ENCODE measurements at places on chromosomes 7 and 10.

GRCh38 chr7:26328498-26329390 is 37.1 kb downstream of the SNX10 start:
- DNase-seq = no peak

DNA sequence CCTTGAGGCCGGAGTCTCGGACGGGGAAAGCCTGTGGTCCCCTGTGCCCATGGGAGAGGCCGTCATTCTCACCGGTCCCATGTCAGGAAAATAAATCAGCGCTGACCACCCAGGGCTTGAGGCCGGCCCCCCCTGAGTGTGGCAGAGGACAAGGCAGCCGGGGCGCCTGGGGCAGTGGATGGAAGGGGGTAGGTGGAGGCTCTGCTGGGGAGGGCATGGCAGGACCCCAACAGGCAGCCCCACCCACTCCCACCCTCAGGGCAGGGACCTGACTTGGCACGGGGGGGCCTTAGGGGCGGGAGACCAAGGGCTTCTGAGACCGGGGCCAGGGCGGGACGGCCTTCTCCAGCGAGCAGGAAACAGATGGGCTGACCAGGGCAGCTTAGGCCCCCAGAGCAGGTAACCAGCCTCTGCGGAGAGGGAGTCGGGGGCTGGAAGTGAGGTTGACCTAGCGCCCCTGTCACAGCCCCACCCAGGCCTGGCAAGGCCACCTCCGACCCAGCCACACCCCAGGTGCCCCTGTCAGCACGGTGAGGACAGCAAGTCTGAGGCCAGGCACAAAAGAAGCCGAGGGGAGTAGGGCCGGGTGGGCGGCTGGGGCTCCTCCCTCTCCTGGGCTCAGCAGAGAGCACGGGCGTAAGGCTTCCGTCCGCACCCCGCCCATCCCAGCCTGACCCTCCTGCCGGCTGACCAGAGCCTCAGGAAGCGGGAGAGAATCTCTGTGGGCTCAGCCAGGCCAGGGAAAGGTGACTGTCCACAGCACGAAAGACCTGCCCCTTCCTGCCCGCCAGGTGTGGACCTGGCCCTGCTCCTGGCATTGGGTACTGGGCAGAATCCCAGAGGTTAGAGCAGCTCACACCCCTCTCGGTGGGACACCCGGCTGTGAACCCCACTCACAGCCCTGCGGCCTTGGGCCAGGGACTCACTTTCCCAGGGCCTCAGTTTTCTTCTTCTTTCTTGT is 87.4 kb downstream of the FOXL3 start:
- DNase-seq = no peak

DNA sequence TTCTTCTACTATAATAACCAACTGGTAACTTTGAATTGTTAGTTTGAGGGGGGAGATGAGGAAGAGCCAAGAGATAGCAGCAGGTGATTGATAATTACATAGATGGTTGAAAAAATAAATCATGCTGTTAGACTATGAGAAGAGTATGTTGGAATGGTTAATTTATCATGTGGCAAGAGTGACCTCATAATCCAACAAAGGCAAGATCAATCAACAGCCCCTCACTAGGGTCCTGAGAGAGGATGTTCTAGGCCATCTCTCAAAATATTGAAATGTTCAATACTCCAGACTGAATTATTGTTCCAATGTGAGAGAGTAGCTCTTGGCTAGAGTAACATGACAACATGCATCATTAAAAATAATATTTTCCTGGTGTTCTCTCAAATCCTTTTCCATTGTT is 67.9 kb downstream of the ADD3 start:
- DNase-seq = no peak

GRCh38 chr7:108836256-108836655 is 266.6 kb downstream of the DNAJB9 start:
- no peak for DNase-seq

DNA sequence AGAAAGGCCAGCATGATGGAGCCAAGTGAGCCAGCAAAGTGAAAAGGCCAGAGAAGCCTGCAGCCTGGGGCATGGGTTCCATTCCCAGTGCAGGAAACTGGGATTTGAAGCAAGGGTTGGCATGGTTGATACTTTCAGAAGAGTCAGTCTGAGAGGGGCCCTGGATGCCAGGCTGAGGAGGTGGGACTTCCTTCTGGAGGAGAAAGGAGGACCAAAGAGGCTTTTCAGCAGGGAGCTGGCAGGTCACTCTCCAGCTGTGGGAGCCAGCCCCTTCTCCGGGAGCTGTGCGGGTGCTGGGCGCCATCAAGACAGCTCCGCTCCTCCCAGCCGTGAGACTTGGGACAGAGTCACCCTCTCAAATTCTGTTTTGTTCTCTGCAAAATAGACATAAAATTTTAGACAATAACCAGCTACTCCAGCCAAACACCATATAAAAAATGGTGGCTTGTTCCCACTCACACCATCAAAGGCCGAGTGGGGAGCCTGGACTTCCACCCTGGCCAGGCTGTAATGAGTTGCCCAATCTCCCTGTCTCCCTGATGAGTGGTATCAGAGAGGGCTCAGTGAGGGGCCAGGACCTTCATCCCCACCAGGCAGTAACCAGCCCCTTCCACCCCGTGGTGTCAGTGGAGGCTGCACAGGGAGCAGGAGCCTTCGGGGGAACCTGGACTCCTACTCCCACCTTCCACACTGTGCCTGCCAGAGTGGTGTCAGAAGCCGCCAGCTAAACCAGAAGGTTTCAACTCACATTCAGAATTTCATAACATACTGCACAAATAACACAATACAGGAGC is 133.6 kb upstream of the RET start:
- no peak for DNase-seq

DNA sequence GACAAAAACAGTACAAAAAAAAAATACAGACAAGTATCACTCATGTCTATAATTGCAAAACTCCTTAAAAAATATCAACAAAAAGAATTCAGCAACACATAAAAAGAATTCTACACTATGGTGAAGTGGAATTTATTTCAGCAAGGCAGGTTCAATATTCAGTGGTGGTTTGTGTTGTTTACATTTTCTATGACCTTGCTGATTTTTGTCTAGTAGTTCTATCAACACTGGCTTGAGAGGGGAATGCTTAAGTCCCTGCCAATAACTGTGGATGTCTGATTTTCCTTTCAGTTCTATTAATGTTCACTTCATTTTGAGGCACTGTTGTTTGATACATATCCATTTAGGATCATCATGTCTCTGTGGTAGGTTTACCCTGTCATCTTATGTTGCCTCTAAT is 58.5 kb downstream of the CADPS2 start:
- DNase-seq = no peak
